ENCODE measurements at places on chromosomes 7 and 10. TPM values are rescaled to one million over a fixed set of nuclear protein-coding genes. Genes with fewer than 3 reads are reported as not detected.

The OR6B1 gene
- not detected for total RNA-seq

The RASSF4 gene
- 156 TPM for total RNA-seq

The OPALIN gene
- total RNA-seq: not detected

The SMKR1 gene
- total RNA-seq: not detected

The GJD4 gene
- not detected for total RNA-seq

The FFAR4 gene
- total RNA-seq: 6.7 TPM

Data from omental fat pad (tissue), 4 donors.